ENCODE measurements at places on chromosomes 1 and 21. TPM values are rescaled to one million over a fixed set of nuclear protein-coding genes. Genes with fewer than 3 reads are reported as not detected.

DNA sequence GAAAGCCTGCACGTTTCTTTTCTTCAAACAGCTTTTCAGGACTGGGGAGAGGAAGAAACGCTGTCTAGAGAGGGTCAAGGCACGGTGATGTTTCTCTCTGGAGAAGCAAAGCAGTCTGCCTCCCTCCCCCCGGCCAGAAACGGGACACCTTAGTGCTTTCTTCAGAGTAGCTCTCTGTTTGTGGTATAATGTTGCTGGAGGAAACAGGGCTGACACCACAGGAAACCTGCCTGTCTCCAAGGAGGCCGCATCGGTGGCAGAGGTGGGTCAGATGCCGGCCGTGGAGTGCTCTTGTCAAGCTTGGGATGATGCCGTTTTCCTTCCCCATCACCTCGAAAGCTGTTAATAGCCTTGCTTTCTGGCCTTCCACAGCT lies 139.4 kb downstream of the DHRS3 start:
- DNase-seq, result no peak

DNA sequence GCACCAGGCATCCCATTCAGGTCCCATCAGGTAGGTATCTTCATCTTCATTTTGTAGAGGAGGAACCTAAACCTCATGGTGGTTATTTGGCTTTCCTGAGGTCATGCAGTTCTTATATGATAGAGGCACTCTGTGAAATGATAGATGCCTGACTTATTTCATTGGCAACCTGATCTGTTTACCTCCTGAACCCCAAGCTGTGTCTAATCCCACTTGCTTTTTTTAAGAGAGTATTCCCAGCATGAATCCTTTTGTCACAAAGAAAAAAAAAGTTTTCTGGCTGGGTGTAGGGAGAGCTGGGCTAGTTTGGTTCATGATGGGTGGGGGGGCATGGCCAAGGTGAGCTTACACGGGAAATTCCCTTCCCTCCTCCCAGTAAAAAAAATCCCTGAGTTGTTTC lies 154.2 kb downstream of the TENT5C start:
- DNase-seq, result no peak

- DNase-seq, result no peak
Measured at GRCh38 chr1:118032883-118033282, 103.3 kb downstream of the WDR3 start.

- DNase-seq, result no peak
Measured at GRCh38 chr1:164675342-164675904, 116.4 kb downstream of the PBX1 start.

DNA sequence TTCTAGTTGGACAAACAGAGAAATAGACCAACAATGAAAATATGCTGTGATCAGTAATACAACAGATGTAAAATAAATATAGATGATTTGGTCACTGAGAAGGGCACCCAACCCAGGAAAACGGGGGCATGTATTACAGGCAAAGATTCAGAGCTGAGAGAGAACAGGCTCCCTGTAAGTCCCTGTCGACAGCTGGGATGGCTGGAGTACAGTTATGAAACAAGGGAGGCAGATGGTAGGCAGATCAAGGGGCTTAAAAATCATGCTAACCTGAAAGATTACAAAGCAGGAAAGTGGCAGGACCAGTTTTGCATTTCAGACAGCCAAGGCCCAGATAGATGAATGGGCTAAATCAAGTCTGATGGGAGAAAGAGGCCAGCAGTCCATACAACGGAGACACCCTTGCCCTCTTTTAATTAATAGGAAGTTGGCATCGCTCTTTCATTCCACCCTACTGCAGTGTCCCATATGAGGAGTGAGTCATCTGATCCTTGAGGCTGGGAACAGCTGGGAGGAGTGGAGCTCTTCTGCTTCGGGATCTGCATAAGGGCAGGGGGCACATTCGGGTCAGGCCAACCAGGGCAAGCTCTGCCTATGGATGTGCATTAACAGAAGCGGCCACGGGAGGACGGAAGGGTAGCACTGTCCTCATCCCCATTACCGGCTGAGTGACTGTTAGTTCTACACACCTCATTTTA lies 171.1 kb downstream of the DAB1 start:
- DNase-seq, result no peak

GRCh38 chr1:38222891-38223290 lies 176.3 kb upstream of the POU3F1 start:
- DNase-seq, result no peak

GRCh38 chr1:5678759-5679158 lies 313.5 kb downstream of the NPHP4 start:
- DNase-seq, result no peak

- DNase-seq, result no peak
Measured at GRCh38 chr1:110170766-110171733, 20.8 kb downstream of the SLC6A17 start.

GRCh38 chr21:40845441-40845995 lies 1.4 kb downstream of the DSCAM start:
- DNase-seq, result no peak

DNA sequence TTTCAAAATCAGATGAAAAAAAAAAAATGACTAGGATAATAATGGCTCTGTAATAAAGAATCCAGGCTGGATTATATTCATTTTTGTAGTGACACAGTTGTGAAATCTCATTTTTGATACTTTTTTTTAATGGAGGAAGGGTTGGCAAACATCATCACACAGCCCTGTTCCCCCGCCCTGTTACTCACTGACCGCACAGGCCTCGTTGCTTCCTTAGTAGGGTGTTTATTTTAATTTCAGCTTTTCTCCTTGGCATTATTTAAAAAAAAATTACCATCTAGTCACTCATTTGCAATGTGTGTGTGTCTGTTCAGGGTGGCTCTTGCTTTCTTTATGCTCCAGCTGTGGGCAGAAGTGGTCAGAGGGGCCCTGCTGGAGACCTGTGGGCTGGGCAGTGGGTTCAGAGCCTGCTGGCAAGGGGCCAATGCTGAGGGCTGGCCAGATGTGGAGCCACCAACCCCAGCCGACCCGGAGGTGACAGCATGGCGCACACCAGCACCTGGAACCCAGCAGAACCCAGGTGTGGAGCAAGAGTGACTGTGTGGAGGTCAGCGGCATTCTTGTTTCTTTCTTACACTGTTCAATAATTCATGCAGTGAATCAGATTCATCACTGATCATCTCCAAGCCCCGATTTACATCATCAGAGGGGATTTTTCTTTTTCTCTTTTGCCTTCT lies 44.6 kb downstream of the ZSCAN20 start:
- DNase-seq, result no peak

- DNase-seq, result peak; percentile 45
Measured at GRCh38 chr1:101200513-101200912, 36.3 kb upstream of the S1PR1 start.

DNA sequence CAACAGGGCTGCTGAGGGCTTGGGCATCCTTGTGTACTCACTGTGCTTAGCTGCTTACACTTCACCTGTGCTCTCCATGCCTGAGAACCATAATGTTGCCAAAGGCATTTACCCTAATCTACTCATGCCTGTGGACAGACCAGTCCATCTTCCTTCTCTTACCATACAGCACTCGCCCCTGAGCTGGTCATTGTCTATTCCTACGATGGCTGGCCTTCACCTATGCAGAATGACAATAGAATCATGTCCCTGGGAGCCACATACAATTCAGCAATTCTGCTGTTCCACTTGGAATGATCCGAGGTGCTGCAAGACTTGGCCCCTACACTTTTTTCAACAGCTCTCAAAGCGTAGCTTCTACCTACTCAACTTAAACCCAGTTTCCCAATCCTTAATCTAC lies 96.5 kb downstream of the PAPPA2 start:
- DNase-seq, result no peak

- DNase-seq, result peak; percentile 88
Measured at GRCh38 chr21:31509194-31510017, 150.1 kb upstream of the SOD1 start.

DNA sequence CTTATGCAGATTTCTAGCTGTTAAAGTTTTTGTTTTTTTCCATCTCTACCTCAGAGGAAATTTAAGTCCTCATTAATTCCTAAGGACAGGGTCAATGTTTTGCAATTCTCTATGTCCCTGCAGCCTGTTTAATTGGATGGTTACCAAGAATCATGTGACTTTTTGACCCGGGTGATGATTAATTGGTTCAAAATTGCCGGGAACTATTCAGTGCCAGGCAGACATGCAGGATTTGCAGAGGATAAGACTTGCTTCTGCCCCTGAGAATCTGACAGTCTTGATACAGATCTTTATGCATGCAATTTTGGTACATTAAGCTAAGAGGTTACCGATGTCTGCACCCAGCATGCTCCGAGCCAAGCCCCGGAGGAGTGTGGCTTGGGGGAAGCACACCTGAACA lies 87.9 kb downstream of the PLPP3 start:
- DNase-seq, result no peak

The FMO4 gene
- 5.8 TPM for total RNA-seq

The SPRR2F gene
- not detected for total RNA-seq

The SMIM1 gene
- total RNA-seq, result not detected

The CCDC17 gene
- not detected for total RNA-seq

The SLC25A34 gene
- total RNA-seq, result 0.47 TPM

The ZNF326 gene
- total RNA-seq, result 5.7 TPM

The C4BPA gene
- total RNA-seq, result not detected

The NR1I3 gene
- not detected for total RNA-seq

The ERG gene
- 0.25 TPM for total RNA-seq
